NCI-H510A (cell line): ENCODE measurements at places on chromosomes 5 and 9.

DNA sequence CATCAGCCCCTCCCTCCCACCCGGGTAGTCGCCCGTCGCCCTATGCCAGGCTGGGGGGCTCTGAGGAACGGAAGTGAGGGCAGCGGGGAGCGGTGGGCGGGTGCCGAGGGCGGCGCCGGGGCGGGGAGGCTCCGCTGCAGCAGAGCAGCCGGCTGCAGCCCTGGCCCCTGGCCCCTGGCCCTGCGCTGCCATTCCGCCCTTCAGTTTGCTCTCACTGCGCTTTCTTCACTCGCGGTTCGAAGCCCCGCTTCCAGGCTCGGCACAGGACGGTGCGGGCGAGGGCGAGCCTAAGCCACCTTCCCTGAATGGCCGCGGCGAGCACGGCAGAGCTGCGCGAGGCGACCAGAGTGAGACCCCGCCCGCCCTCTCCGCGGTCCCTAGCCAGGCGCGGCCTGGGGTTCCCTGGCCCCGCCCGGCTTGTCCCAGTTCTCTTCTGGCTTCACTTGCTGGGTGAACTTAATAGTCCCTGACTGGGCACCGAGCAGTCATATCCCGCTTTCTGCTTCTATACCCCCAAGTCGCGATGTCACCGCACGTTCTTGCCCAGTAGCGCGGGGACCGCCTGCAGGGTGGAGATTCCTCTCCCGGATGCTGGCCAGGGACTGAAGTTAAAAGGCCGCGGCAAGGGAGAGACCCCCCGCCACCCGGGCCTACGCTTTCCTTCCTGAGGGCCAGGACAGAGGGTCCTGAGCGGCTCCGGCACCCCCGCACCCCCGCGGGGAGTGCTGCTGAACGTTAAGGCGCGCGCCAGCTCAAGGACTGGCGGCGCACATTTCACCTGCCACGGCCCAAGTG lies 623 bp upstream of the TRIM36 start:
- peak; percentile 67 for DNase-seq

DNA sequence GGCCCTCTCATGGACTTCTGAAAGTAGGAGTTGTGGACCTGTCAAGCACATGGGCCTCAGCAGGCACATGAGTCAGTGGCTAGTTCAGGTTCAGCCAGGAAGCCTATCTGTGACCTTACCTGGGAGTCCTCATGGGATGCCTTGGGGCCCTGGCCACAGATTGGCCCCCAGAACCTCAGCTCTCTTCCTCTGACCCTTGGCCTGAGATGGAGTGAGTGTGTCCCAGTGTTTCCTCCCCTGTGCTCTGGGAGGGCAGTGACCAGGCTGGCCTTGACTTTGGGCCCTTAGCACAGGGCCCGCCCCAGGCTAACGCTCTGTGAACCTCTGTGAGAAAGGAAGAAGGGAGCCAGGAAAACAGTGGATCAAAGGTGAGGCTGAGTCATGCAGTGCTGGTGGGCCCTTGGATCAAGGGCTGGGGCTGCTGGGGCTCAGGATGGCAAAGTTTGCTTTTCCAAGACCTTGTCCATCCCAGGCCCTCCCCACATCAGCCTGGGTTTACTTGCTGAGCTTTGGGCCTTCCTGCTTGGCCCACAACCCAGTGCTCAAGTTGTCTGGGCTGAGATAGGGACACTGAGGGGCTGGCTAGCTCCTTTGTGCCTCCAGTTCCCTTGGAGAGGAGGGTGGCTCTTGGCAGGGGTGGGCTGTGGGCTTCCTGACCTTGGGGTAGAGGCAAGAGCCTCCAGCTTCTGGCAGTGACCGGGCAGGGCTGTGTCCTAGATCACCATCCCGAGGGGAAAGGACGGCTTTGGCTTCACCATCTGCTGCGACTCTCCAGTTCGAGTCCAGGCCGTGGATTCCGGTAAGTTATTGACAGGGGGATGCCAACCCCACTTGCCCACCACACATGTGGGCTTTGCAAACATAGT lies 41.4 kb downstream of the RGS3 start:
- DNase-seq: no peak

- DNase-seq: no peak
Observed at GRCh38 chr5:178580271-178580955, 9.8 kb downstream of the COL23A1 start.

DNA sequence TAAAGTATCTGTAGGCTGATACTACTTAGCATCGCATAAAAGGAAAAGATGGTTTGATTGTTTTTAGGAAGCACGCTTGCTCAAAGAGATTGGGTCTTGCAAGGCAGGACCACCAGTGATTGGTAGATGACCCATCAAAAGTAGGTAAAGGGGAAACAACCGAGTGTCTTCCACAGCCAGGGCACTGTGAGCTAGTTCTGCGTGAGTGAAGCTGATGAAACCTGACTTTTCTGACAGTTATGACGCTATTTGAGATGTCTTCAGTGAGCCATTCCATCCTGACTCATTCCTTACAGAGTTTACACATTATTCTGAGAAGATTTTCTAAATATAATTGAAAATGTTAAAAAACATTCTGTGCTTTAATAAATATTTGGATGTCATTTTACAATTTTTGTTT lies 49.7 kb downstream of the BASP1 start:
- DNase-seq: no peak

DNA sequence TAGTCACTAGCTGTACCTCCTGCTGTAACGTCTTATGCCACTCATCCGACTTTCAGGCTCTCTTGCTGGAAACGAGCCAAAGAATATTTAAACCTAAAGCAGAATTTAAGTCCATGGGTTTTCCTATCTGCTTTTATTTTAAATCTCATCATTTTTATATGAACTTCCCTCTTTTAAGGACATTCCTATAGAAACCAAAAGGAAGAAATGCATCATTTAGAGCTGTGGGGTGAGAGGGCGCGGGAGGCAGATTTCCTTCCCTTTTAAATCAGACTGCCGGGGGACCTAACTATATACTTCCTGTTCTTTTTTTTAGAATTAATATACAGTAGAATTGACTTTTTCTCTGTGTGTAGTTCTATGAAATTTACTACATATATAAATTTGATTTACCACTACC lies 468.8 kb downstream of the BNC2 start:
- DNase-seq: no peak

DNA sequence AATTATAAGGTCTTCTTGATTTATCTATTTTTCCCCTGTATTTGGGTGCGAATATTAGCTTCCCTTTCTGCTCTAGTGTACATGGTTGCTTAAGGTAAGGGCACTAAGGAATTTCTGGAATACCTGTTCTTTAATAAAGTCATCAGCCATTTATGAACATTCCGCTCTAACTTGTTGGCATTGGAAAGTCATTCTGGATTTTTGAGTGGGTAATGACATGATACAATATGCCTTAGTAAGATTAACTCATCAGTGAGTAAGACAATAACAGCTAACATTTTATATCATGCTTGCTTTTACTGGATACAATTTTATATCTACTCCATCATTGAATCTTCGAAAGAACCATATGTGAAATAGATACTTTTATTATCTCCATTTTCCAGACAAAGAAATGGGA lies 196.1 kb downstream of the ARRDC3 start:
- DNase-seq: no peak

DNA sequence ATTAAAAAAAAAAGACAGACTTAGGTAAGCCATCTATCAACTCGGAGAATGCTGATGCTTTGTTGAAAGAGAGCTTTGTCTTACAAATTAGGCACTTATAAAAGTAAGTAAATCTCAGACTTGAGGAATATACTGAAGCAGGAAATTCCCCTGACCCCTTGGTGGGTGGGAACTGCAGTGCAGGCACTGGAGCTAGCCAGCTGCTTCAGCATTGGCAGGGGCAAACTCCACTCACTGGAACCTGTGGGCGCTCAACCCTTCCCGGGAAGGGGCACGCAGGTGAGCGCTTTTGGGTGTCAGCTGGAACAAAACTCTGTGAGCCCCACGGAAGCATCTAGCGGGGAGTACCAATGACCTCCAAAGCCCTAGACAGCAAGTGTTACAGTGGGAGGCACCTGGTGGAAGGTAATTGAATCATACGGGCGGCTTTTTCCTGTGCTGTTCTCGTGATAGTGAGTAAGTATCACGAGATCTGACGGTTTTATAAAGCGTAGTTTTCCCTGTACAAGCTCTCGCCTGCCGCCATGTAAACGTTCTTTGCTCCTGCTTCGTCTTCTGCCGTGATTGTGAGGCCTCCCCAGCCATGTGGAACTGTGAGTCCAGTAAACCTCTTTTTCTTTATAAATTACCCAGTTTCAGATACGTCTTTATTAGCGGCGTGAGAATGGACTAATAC lies 628.0 kb upstream of the CDH18 start:
- DNase-seq: no peak

DNA sequence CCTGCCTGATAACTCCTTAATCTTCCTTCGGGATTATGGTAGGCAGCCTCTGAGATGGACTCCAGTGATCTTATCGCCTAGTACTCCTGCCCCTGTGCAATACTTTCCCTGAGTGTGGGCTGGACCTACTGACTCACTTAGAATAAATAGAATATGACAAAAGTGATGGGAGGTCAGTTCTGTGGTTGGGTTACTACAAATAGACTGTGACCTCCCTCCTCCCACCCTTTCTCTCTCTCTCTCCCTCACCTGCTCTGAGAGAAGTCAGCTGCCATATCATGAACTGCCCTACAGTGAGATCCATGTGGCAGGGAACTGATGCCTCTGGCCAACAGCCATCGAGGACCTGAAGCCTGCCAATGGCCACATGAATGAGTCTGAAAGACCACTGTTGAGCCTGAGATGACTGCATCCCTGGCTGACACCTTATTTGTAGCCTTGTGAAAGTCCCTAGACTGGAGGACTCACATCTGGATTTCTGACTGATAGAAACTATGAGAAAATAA lies 31.7 kb downstream of the NRG2 start:
- DNase-seq: no peak

DNA sequence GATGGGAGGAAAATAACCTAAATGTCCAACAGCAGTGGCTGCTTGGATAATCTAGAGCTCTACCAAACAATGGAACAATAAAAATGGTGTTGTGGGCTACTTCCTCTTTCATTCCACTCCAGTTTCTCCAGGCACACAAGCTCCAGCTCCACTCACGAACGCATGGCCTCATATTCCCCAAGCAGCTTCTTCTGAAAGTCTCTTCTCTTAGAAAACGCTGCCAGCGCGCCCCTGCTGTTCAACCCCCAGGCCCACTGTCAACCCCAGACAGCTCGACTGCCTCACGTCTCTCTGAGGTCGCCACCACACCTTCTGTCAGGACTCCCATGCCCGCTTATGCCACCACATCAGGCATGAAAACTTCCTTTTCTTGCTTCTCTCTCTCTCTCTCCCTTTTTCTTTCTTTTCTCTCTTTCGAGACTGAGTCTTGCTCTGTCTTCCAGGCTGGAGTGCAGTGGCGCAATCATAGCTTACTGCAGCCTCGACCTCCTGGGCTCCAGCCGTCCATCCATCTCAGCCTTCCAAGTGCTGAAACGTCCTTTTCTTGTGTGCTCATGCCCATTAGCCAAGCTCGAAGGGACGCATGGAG lies 16.2 kb downstream of the OR2V2 start:
- DNase-seq: no peak

DNA sequence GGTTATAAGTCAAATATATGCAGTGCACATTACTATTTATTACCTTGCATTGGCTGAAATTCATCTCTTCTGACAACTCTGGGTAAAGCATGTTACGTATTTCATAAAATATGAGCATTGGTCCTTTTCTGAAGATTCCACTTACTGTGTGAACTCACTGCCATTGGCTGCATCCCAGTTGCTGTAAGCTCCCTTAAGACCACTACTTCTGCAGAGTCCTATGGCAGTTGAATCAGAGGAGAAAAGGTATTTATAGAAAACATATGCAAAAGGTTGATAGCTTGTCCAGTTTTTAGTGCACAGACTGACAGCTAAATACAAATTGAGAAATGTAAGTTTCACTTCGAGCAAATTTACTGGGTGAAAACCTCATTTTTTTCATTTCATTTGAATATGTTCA lies 394.6 kb upstream of the ARRDC3 start:
- no peak for DNase-seq

DNA sequence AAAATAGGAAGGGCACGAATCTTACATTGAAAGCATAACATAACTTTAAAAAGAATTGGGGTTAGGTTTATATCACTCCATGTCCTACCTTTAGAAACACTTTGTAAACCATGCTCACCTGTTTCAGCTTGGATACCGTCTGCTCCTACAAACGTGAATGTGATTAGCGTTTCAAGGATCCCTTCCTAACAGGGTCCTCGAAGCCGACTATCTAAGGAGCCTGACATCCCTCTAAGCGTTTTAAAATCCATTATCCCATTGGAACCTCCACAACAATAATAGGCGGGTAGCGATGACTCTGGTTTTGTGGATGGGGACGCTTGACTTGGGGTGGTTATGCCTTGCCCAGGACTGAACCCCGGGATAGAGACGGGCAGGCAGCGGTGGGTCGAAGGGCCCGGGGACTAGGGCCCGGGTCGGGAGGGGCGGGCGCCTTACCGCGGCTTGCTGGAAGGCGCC lies 937 bp downstream of the SVEP1 start:
- no peak for DNase-seq

GRCh38 chr5:134551901-134552300 lies 26.4 kb downstream of the JADE2 start:
- no peak for DNase-seq

DNA sequence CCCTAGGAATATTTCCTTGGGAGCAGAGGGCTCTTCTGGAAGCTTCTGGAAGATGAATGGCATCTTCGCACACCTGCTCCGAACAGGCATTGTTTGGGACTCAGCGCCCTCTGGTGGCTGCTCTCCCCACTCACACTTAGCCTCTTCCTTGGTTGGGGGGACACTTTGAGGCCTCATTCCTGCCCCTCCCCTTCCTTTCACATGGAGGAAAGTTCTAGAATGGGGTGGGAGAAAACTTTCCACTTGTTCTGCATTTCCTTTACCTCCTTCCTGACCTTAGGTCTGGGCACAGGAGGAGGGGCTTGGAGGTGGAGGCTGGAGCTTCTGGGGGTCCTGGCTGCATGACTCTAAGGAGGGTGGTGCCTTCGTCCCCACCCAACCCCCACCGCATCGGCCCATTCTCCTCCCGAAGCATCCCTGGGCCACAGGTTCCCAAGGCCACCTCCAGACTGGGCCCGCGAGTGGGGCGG lies 19.3 kb upstream of the SMIM32 start:
- no peak for DNase-seq

GRCh38 chr9:68974431-68974830 lies 39.5 kb downstream of the PRKACG start:
- DNase-seq: no peak

DNA sequence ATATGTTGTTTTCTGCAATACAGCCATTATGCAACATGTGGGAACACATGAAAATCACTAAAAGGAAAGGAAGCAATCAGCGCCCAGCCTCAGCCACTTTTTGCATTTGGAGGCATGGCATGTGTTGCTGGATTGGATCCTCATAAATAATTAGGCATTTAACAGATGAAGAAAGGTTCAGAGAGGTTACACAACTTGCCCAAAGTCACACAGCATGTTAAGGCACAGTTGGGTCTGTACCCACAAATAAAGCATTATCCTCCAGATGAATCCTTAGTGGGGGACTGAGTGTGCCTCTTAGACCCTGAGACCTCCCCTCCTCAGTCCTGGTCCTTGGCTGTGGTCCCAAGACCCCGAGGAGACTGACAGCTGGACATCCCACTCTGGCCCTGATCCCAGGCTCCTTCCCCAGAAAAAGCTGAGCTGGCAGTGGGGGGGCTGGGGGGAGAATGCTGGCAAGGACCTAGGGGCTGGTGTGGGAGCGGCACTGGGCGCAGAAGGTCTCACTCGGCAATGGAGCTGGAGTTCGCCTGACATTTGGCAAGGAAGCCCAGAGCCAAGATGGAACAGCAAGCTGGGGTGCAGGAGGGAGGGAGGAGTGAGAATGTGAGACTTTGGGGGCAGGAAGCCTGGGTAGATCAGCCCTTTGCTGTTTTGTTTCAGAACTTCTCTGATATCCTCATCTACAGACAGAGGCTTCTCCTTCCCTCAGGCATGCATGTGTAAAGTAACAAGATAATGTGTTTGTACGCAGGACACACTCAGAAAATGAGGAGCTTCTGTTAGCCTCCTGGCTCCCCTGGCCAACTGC lies 6.9 kb upstream of the AKNA start:
- no peak for DNase-seq
